ENCODE measurements at places on chromosomes 2 and 18. TPM values are rescaled to one million over a fixed set of nuclear protein-coding genes. Genes with fewer than 3 reads are reported as not detected.

GRCh38 chr2:84776011-84776410 lies 104.9 kb downstream of the TRABD2A start:
- DNase-seq: no peak
- no peak overlapping the region for H3K27ac ChIP-seq
- H3K27me3 ChIP-seq: no peaks in the 10 kb centered on the region
- no peaks in the 10 kb centered on the region for H3K36me3 ChIP-seq
- peaks cover 24% of the 10 kb centered on the region for H3K4me1 ChIP-seq

- H3K27ac ChIP-seq: peak overlapping the region; percentile 39
- peak overlapping the region; percentile 41 for H3K4me3 ChIP-seq
- H3K36me3 ChIP-seq: peaks cover 10% of the 10 kb centered on the region
- DNase-seq: no peak
- peaks cover 11% of the 10 kb centered on the region for H3K4me1 ChIP-seq
- H3K27me3 ChIP-seq: no peaks in the 10 kb centered on the region
These were observed 262.2 kb downstream of the HDAC4 start for GRCh38 chr2:239138610-239139009.

DNA sequence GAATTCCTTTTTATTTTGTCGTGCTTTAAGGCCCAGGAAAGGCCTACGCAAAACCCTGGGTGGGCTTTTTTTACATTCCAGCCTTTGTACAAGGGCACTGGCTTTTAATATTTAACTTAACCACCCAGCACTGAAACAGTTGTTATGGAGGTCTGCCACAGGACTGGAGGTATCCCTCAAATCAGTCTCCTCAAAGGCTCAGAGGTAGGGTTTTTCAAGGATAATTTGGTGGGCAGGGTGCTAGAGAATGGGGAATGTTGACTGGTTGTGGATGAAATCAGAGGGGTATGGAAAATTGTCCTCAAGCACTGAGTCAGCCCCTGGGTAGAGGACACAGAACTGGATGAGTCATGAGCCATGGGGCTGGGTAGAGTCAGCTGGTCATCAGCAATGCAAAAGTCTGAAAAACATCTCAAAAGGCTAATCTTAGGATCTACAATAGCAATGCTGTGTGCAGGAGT lies 443.1 kb downstream of the THSD7B start:
- H3K36me3 ChIP-seq: no peaks in the 10 kb centered on the region
- no peak overlapping the region for H3K4me3 ChIP-seq
- H3K27me3 ChIP-seq: no peaks in the 10 kb centered on the region
- no peak overlapping the region for H3K27ac ChIP-seq
- no peaks in the 10 kb centered on the region for H3K4me1 ChIP-seq

DNA sequence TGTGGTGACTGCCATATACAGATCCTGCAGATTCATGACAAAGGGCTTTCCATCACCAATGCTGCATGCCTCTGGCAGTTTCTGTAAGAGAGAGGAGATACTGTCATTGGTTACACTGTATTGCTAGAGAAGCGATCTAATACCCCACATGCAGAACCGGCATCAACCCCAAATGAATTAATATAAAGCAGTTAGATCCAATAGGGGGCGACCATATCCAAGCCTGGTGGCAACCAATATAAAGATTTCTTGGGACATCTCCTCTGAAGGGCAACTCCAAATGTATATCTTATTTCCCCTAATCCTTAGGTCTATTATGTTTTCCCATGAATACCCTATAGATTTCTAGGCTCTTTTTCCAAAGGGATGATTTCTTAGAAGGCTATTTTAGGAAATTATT lies 17.4 kb upstream of the IHH start:
- no peaks in the 10 kb centered on the region for H3K27me3 ChIP-seq
- DNase-seq: no peak
- peaks cover 3% of the 10 kb centered on the region for H3K36me3 ChIP-seq
- no peak overlapping the region for H3K4me3 ChIP-seq
- H3K4me1 ChIP-seq: peaks cover 2% of the 10 kb centered on the region
- H3K27ac ChIP-seq: no peak overlapping the region

Gene SGPP2
- total RNA-seq: 5.1 TPM

DNA sequence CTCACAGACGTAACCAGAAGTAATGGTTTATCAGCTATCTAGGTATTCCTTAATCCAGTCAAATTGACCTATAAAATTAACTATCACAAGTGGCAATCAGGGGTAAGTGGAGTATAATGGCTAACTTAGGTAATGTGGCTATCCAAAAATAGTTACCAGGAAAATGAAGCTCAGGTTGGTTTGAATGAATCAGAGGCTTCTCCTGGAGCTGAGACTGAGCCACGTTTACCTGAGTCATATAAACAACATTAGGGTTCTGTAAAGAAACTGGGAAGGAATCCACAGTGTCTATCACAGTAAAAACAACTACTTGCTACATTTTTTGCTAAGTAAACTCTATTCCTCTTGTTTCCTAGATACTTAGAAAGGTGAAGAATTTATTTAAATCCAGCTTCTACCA lies 236.0 kb upstream of the SPHKAP start:
- no peaks in the 10 kb centered on the region for H3K4me1 ChIP-seq
- H3K27ac ChIP-seq: no peak overlapping the region
- no peak overlapping the region for H3K4me3 ChIP-seq

GRCh38 chr2:38547791-38548190 lies 54.9 kb downstream of the HNRNPLL start:
- H3K36me3 ChIP-seq: no peaks in the 10 kb centered on the region
- no peak for DNase-seq
- no peaks in the 10 kb centered on the region for H3K27me3 ChIP-seq
- peaks cover 7% of the 10 kb centered on the region for H3K4me1 ChIP-seq
- H3K4me3 ChIP-seq: no peak overlapping the region
- no peak overlapping the region for H3K27ac ChIP-seq

Measured in T-helper 17 cell (primary cell).